ENCODE measurements at places on chromosomes 11 and 22.

DNA sequence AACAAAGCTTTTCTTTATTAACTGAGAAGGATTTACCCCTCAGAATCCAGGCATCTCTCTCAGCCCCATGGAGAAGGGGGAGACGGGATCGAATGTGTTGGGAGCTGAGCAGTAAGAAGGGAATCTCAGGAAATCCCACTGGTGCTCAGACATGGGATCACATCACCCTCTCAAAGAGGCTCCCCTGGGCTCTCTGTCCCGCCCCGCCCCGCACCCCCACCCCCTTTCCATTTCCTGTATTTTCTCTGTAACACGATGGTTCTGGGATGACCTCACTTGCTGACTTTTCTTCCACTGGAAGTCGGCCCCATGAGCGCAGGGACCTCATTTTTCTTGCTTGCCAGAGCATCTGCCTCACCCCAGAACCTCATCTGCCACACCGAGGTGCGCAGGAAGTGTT lies 100.0 kb downstream of the RPS6KA4 start:
- DNase-seq, result no peak

- DNase-seq, result no peak
Observed at GRCh38 chr22:37021710-37022482, 2.4 kb downstream of the MPST start.

DNA sequence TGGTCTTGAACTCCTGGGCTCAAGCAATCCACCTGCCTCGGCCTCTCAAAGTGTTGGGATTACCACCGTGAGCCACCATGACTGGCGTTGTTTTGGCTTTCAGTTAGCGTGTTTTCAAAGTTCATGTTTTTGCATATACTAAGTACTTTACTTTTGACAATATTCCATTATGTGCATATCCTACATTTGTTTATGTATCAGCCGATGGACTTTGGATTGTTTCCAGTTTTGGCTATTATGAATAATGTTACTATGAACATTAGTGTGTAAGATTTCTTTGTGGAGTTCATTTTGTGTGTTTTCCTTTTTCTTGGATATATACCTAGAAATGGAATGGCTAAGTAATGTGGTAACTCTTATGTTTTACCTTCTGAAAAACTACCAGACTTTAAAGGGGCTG lies 9.9 kb downstream of the CSTF3 start:
- DNase-seq, result no peak

- DNase-seq, result no peak
Observed at GRCh38 chr11:77658213-77659013, 20.8 kb upstream of the CLNS1A start.

DNA sequence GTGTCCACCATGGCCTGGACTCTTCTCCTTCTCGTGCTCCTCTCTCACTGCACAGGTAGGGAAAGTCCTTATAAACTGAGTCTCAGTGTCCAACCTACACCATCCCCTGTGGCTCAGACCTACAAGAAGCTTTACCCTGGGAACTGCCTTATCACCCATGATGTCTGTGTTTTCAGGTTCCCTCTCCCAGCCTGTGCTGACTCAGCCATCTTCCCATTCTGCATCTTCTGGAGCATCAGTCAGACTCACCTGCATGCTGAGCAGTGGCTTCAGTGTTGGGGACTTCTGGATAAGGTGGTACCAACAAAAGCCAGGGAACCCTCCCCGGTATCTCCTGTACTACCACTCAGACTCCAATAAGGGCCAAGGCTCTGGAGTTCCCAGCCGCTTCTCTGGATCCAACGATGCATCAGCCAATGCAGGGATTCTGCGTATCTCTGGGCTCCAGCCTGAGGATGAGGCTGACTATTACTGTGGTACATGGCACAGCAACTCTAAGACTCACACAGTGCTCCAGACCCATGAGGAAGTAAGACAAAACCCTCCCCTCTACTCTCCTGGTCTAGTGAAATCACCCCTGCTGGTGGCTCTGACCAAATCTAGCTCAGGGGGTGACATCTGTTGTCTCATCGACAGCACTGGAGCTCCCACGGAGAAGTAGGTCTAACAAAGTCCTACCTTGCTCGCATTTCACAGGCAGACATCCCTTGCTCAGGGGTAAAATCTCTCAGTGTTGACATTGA lies 74.3 kb downstream of the VPREB1 start:
- DNase-seq, result no peak

Measured in vagina (tissue), 2 donors.